AG09319 (cell line): ENCODE measurements at places on chromosomes 2 and 18.

- no peak for DNase-seq
Measured at GRCh38 chr2:118530976-118531375, 316.5 kb downstream of the EN1 start.

GRCh38 chr2:127032621-127033020, 74.3 kb downstream of the BIN1 start:
- no peak for DNase-seq

- no peak for DNase-seq
Measured at GRCh38 chr2:119264781-119265692, 41.4 kb downstream of the STEAP3 start.

- DNase-seq, result peak; percentile 99
Measured at GRCh38 chr2:109613922-109614714, at the start of the genes SEPTIN10 and SOWAHC. SEPTIN10 (minus strand) TSS chr2:109613966; CDS start chr2:109613827, 139 bp downstream. SOWAHC (plus strand) TSS chr2:109614364; CDS start chr2:109614490, 126 bp downstream.

DNA sequence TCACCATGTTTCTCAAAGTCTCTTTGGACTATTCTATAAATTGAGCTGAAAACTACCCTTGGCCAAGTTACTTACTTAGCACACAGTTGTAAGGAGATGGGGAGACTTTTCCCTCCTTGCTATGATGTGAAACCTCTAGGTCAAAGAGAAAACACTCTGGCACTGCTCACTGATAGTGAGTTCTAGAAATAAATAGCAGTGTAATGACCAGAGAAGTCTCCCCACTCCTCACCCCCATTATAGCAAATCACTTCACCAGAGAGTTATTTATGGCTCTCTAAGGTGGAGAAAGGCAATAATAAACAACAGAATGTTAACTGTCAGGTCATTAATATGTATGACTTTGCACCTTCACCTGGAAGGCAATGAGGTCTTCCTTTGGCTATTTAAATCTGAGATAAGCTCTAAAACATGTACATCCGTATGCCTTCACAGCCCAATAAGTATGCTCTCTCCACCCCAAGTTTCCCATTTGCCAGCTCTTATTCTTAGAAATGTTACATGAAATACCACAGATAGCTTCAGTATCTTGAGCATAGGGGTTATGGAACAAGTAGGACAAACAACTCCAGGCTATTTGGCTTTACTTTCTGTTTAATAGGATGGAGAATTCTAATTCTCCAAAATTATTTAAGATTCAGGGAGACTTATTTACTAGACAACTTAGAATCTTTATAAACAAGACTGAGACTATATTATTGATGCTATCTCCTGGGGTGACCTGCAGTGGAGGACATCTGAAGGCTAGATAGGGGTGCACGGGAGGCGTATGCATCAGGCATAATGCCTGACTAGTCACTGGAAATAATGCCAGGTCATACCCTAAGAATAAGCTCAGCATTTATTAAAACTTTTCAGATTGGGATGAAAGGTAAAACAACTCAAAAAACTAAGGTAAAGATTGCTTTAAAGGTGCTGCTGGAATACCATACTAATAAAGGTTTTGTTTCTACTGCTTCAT, 65.3 kb upstream of the DTNB start:
- no peak for DNase-seq

GRCh38 chr2:16316456-16317210, 349.0 kb downstream of the CYRIA start:
- DNase-seq, result no peak

DNA sequence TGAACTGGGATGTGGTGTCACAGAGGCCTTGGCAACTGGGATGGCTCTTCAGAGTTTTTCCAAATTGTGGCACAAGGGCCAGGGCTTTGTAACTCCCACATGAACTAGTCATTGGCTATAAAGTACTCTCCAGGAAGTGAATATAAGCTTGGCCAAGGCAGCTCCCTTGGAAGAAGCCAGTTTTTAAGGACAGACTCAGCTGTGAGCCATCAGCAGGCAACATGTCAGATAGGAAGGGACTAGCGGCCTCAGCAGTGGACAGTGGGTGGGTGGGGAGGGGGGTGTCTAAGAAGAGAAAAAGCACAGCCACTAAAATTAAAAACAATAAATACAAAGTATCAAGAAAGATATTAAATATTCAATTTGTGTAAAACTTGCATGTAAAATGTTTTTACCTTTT, 691.1 kb upstream of the PIK3C3 start:
- no peak for DNase-seq

- no peak for DNase-seq
Measured at GRCh38 chr18:55778788-55779690, 191.0 kb upstream of the TCF4 start.

DNA sequence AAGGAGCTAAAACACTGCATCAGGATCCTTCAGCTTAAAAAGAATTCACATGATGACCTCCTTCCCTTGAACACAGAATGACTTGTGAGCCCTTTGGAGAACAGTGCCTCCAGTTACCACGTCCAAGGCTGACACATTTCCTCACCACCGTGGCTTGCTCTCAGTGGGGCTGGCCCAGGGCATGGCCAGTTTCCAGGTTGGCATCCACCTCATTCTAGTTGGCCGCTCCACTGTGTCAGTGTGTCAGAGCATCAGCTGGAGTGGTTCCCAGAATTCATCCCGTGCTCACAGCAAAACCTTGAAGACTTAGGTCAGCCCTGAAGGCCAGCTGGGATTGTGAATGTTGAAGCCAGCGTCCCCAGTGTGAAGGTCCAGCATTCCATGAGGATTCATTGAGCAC, 158.5 kb downstream of the INSIG2 start:
- no peak for DNase-seq

GRCh38 chr18:42583283-42583731, 532.2 kb downstream of the RIT2 start:
- DNase-seq, result no peak

- peak; percentile 64 for DNase-seq
Measured at GRCh38 chr2:195559431-195559914, 97.6 kb upstream of the SLC39A10 start.

GRCh38 chr2:237441605-237442274, 27.8 kb upstream of the COL6A3 start:
- DNase-seq, result no peak

- DNase-seq, result no peak
Measured at GRCh38 chr2:27501042-27501441, 4.4 kb downstream of the GCKR start.

DNA sequence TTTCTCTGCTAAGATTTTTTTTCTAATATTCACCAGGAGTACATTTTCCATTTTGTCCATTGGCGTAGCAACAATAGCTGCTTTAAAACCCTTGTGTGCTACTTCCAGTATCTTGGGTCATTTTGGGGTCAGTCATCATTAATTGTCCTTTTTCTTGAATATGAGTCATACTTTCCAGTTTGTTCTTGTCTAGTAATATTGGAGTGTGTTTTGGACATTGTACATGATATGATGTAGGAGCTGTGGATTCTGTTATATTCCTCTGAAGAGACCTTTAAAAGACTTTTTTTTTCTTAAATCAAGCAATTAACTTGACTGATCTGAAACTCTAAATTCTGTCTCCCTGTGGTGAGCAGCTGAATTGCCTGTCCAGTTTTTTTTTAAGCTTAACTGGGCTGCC, 40.8 kb downstream of the AGPS start:
- no peak for DNase-seq

- DNase-seq, result no peak
Measured at GRCh38 chr18:5984245-5984644, 88.9 kb upstream of the TMEM200C start.

DNA sequence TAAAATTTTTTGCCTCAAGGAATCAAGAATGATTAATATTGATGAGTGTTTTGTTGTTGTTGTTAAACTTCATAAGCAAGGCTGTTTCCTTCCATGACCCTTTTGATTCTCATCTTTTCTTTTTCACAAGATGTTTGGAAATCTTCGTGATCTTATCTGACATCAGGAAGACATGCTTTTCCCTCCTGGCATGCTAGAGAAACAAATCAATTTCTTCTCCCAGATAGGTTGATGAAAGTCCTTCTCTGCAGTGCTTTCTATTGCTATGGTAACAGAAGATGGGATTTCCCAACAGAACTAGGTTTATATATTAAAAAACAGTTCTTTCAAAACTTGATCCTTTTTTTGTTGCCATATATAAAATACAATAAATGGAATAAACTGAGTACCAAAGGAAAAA, 85.2 kb downstream of the EML6 start:
- DNase-seq, result no peak

DNA sequence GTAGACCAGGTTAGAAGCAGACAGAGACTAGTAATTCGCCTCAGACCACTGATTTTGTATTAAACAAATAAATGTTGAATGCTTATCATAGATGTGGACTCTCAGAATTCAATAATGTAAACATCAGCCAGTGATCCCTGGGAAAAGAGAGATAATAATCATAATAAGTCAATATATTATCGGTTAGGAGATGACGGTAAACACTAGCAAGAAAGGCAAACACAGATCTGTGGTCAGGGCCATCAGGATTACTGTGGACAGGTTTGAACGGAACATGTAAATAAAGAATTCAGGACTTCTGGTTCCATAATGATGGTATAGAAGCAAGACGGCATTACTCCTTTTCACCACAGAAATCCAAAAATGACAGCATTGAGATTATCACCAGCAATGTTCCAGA, 861.6 kb downstream of the CBLN2 start:
- no peak for DNase-seq

- peak; percentile 53 for DNase-seq
Measured at GRCh38 chr2:229348128-229348527, 77.0 kb upstream of the PID1 start.

DNA sequence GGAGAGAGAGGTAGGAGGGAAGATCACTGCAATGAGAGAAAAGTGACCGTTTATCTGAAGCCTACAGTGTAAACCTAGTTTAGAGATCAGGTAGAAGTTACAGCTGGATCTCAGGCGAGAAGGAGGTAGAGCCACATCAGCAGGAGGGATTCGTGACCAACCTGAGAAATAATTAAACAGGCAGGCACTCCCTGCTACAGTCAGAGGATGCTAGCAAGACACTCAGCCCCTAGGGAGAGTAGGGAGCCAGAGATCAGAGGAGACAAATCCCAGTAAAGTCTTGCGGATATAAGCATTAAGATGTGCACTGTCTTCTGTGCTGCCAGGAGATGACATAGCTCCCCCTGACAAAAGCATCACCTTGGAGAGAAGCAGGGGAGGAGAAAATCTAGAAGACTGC, 629.1 kb upstream of the SLC39A10 start:
- DNase-seq, result no peak

- DNase-seq, result no peak
Measured at GRCh38 chr2:150167711-150168110, 319.8 kb downstream of the RND3 start.

- peak; percentile 23 for DNase-seq
Measured at GRCh38 chr2:111160758-111161157, 40.0 kb downstream of the BCL2L11 start.

GRCh38 chr2:174597345-174598047, at the start of gene WIPF1:
WIPF1 (minus strand) TSS chr2:174597804; CDS start chr2:174585573, 12,231 bp downstream.
- DNase-seq, result no peak

- DNase-seq, result no peak
Measured at GRCh38 chr2:11074246-11074820, 80.9 kb upstream of the SLC66A3 start.

- DNase-seq, result no peak
Measured at GRCh38 chr18:13223311-13224143, 5.0 kb downstream of the LDLRAD4 start.

DNA sequence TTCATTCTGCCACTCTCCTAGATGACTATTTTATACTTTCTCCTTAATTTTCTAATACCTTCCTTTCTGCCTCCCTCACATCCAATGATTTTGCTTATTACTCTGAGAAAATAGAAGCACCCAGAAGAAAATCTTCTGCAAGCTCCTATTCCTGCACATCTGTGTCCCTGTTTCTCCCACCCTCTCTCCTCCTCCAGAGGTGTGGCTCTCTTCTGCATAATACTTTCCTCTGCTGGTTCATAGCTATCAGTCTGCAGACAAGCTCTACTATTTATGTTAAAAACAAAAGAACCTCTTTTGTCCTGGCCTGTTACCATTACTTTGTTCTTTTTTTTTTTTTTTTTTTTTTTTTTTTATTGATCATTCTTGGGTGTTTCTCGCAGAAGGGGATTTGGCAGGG, 34.3 kb downstream of the ACSL3 start:
- no peak for DNase-seq

DNA sequence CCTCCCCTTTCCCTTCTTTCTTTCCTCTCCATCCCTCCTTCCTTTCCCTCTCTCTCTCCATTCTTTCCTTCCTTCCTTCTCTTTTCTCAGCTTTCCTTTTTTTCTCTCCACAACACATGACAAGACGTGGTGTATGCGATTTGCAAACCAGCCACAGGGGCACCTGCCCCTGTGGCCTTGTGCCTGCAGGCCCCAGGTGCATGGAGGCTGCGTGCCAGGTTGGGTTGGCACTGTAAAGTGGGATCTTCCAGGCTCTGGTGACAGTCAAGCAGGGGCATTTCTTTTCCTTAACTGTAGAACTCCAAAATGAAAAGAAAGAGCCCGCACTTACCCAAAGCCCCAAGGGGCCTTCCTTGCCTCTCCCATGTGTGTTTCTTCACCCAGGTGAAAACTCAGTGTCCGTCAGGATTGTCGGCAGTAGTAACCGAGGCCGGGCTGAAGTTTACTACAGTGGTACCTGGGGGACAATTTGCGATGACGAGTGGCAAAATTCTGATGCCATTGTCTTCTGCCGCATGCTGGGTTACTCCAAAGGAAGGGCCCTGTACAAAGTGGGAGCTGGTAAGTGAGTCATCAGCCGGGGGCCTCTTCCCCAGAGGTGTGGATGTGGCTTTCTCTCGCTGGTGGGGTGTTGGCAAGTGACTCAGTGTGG, 50.9 kb downstream of the MARCO start:
- DNase-seq, result no peak

DNA sequence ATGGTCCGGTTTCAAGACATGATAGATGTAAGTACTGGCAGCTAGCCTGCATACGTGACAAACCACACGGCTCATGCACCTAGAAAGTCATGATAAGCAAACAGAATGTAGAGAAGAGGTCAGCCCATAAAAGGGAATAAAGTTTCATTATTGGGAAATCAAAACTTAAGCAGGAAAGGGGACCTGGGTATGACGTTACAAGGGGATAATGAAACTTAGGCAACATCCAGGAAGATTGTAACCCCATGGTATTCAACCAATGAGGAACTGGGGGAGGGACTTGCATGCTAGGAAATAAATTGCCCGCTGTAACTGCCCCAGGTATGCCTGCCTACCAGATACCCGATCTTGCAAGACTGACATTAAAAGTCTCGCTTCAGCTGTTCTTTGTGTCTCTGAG, 1679.0 kb downstream of the SUCLG1 start:
- no peak for DNase-seq

GRCh38 chr2:85458601-85459563, 40.4 kb downstream of the SH2D6 start:
- DNase-seq, result no peak

- DNase-seq, result no peak
Measured at GRCh38 chr2:3793249-3793648, 89.9 kb downstream of the DCDC2C start.

DNA sequence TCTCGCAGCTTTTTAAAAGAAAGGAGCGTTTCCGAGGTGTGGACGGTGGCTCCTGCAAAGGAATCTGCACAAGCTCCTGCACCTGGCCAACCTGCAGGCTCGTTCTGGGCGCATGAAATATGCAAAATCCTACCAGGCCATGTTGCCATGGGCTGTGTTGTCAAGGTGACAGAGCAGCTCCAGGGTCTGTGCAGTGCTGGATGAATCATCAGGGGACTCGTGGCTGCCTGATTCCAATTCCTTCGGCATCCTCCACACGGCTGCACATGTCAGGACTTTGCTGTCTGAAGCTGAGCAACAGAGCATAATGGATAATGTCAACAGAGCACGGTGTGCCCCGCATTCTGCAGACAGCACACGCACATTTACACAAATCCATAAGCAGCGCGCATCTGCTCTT, 120.5 kb downstream of the EIPR1 start:
- DNase-seq, result no peak
